Kidney capillary endothelial cell (primary cell): ENCODE measurements at places on chromosomes 16 and 17.

- no peak for DNase-seq
These were observed 102.8 kb upstream of the CCL1 start for GRCh38 chr17:34465789-34466188.

- no peak for DNase-seq
These were observed 73.8 kb downstream of the CMIP start for GRCh38 chr16:81518439-81518757.

DNA sequence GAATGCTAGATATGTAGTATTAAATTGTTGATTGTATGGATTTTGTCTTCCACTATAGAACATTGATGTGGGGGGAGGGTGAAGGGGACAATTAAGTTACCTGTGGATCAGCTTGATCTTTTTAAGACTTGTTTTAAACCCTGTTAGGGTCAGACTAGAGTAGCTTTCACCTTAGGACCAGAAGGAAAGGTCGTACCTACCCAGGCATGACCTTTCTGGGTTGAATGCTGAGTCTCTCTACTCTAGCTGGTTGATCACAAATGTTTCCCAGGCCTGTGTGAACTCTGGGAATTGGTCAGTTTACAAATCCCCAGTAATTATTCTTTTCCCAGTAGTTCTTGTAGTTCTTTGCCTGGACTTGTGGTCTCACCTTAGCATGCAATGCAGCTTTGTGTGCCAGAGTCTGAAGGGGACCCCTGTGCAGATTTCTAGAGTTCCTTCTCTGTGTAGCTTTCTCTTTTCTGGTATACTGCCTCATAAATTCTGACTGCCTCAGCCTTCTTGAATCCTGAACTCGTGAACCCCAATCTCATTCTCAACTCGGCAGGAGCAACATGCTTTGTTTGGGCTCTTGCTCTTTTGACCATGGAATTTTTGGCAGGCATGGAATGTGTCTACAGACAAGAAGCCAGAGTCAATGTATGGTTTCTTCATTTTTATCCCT is 54.1 kb downstream of the VMP1 start:
- DNase-seq, result no peak

DNA sequence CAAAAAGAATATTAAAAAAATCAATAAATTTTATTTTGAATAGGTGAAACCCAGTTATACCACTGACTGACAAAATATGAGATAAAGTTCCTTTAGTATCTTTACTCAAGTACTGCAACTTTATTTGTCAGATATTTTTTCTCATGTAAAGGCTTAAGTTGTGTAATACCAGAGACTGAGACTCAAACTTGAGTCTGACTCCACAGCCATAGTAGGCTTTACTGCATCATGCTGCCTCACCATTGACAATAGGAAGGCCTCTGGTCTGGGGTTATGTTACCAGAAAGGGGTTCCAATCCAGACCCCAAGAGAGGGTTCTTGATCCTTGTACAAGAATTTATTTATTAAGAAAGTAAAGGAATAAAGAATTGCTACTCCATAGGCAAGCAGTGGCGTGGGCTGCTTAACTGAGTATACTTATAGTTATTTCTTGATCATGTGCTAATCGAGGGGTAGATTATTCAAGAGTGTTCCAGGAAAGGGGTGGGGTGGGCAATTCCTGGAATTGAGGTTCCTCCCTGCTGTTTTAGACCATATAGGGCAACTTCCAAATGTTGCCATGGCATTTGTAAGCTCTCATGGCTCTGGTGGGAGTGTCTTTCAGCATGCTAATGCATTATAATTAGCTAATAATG is 187.4 kb upstream of the WSB1 start:
- no peak for DNase-seq

DNA sequence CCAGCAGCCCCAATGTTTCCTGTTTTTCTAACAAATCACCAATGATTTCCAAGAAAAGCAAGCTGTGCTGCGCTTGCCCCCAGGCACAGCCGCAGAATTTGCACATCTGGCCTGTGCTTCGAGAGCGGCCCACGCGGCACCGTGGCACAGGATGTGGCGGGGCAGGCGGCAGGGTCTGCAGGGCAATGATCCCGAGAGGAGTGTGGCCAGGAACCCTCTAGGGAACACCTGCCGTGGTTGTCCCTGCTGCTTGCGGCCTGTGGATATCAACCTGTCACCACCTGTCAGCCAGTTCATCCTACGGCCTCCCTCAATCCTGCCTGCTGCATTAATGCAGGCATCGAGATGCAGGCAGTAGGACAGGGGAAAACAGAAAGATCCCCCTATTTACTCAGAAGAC is 24.0 kb downstream of the PIK3R5 start:
- DNase-seq, result no peak

GRCh38 chr17:34596920-34597319 is 17.5 kb downstream of the TMEM132E start:
- DNase-seq, result no peak

- no peak for DNase-seq
These were observed 297.4 kb downstream of the CNTNAP4 start for GRCh38 chr16:76574651-76575050.

- DNase-seq, result peak; percentile 15
These were observed 108.2 kb downstream of the VAT1L start for GRCh38 chr16:77896415-77897128.

DNA sequence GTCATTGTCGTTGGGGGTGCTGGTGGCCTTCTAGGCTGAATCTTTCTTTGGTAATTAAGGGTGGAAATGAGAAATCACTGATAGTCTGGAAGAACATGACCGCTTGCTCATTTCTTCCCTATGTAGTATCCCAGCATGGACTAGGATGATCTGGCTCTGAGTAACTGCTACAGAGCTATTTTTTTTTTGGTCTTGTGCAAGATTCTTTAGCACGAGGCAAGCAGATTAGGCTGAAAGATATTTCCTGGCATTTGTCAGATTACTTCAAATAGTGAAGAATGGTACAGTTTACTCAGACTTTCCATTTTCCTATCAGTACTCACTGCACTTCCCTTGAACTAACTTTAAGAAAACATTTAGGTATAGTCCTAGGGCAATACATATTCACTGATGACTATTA is 89.0 kb downstream of the SYCE1L start:
- DNase-seq, result peak; percentile 72

GRCh38 chr17:42163113-42163512 is 8.3 kb upstream of the RAB5C start:
- no peak for DNase-seq

DNA sequence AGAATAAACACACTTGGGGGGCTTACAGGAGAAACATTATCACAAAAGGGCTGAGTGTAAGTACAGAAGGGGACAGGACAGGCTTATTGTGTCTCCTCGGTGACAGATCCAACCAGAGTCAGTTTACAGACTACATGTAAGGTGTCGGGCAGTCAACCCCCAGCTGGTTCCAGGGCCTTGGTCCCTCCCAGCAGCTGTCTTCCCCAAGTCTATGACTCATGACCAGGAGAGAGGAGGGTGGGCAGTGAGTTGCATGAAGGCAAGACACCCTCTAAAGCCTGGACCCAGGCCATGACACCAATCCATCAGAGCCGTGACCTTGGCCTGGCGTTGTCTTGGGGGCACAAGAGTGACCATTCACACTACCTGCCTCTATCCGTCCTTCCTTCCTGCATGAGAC is 276.2 kb upstream of the CCL2 start:
- DNase-seq, result no peak

- no peak for DNase-seq
These were observed 31.8 kb downstream of the CDRT15L2 start for GRCh38 chr17:20611309-20611708.

GRCh38 chr16:77660311-77660710 is 62.0 kb upstream of the NUDT7 start:
- DNase-seq, result peak; percentile 62

GRCh38 chr17:42026857-42027589 is 7.1 kb downstream of the NKIRAS2 start:
- DNase-seq, result no peak

DNA sequence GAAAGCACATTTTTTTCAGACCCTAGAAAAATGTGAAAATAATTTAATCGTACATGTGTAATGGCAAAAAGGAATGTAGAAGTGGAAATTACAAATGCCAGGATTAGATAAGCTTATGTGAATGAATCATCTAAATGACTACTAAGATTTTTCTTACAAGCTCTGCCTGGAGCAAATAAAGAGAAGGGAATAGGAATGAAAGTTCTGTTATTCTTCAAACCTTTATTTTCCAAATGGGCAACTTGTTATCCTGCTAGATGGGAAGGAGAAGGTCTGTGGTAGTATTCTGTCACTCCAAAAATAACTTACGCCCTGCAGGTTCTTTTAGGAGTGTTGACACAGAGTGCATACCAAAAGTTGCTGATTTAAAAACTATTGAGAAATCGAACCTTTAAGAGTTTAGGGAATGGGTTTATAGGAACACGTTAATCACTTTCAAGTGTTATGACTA is 9.7 kb downstream of the CTCF start:
- DNase-seq, result no peak

GRCh38 chr17:61235001-61235826 is 164.4 kb upstream of the TBX2 start:
- no peak for DNase-seq

- DNase-seq, result no peak
These were observed 222.8 kb upstream of the SDK2 start for GRCh38 chr17:73867056-73867455.

DNA sequence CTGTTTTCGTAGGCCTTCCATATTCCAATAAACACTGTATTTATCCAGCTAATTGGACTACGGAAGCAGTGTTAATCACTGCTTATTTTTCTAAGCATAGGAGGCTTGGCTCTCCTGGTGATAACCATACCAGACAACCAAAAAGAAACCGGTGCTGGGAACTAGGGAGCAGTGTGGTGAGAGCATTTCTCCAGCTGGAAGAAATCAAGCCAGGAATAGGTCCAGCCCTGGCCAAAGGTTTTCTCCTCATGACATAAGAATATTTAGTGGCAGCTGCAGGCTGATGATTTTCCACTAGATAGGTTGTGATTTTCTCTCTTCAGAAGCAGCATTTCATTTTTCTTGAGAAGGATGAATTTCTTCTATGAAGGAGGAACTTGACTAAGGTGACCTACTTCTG is 141.5 kb downstream of the TRIM37 start:
- no peak for DNase-seq

DNA sequence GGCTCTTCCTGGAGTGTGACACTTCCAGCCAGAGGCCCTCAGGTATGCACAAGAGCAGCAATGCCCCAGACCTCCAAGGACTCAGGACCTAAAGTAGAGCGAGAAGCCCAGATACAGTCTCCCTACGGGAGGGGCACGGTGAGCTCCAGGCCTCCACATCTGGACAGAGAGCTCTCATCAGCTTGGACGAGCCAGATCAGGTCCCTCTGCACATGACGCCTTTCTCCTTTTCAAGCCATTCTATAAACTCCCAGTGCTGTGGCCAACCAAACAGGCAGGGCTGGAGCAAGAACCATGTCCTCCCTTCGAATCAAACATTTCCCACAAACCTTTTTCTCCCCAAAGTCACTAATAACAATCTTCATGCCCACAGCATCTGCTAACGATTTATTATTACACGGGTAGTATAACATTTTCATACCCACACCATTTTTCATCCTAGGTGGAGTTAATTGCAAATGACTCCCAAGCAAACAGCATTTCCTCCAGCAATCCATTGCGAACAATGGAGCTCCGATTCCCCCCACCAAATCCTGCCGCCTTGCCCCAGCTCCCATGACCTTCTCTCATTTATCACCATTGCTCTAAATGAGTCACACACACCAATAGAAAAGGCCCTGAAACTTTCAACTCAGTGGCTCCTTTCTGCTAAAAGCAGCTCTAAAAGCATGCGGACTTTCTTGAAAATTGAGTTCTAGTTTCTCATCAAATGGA is 24.2 kb upstream of the NLRP1 start:
- peak; percentile 29 for DNase-seq

DNA sequence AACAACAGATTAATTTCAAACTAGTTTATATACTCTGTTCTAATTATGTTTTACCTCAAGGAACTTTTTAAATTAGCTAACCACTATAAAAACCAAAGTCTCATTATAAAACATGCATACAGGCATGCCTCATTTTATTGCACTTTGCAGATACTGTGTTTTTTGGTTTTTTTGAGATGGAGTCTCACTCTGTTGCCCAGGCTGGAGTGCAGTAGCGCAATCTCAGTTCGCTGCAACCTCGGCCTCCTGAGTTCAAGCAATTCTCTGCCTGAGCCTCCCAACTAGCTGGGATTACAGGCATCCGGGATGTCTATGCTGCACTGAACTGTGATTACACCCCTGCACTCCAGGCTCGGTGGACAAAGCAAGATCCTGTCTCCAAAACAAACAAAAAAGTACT is 8.8 kb upstream of the JPT1 start:
- DNase-seq, result no peak

GRCh38 chr16:31536804-31537361 is 9.2 kb downstream of the AHSP start:
- no peak for DNase-seq

GRCh38 chr16:3022684-3023414 is 893 bp downstream of the HCFC1R1 start:
- DNase-seq, result peak; percentile 48

DNA sequence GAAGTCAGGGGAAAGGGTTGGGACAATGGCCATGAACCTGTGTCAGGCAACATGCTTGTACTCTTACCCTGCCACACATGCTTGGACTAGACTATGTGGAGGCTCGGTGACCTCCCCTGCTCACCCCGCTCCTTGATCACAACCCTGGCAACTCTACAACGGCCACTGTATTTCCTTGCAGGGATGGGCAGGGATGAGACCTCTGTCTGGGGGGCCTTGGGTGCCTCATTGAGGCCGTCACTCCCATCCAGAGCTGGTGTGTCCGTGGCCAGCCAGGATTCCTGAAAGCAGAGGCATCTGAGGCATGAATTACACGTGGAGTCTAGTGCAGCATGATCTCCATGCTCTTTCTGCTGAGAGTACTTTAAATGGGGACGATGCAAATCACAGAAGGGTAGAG is 948 bp downstream of the PLA2G15 start:
- DNase-seq, result no peak

DNA sequence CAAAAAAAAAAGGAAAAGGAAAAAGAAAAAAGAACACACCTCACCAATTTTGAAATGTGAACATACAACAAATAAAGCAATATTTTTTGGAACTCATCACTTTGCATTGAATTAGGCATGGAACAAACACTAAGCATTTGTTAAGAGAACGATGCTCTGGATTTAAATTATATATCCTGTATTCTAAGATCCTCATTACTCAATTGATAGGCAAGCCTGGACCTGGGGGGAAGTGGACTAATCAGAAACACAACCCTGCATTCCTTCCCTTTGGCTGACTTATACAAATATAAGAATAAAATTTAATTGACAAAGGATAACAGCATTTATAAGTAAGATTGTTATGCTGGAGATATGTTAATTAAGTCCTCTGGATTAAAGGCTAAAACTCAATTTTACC is 2.2 kb downstream of the GJC1 start:
- no peak for DNase-seq

GRCh38 chr17:75078284-75079022 is 9.3 kb upstream of the SLC16A5 start:
- DNase-seq, result no peak

DNA sequence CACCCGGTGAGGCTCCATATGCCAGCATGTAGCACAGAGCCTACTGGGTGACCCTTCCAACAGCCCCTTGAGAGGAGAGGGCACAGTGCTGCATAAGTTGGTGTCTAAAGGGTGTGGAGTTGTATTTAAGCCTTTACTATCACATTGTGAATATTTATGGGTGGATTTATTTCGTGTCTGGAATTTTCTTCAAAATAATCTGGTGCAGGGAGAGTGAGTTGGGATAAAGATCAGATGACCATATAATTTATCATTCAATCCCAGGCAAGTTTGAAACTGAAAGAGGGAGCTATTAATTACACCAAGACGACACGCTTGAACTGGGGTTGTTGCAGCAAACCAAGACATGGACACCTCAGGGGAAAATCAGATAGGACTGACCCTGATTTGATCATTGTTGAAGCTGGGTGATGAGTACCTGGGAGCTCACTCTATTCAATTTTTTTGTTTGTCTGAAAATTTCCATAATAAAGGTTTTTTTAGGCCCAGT is 42.2 kb downstream of the LDHD start:
- DNase-seq, result no peak

- no peak for DNase-seq
These were observed 2073.2 kb downstream of the TP53TG3F start for GRCh38 chr16:35532576-35532975.
